Stimulated activated CD8-positive, alpha-beta memory T cell treated with anti-CD3 and anti-CD28 coated beads, Interleukin-7, amount 100 ng/mL, for 48 hours (primary cell): ENCODE measurements at places on chromosomes 1 and 21.

- no peak for DNase-seq
Measured at GRCh38 chr1:105793536-105794146, 1262.8 kb upstream of the PRMT6 start.

GRCh38 chr1:116277840-116278540 lies 95.1 kb upstream of the ATP1A1 start:
- no peak for DNase-seq

GRCh38 chr1:40050863-40051262 lies 10.3 kb downstream of the CAP1 start:
- DNase-seq = no peak

DNA sequence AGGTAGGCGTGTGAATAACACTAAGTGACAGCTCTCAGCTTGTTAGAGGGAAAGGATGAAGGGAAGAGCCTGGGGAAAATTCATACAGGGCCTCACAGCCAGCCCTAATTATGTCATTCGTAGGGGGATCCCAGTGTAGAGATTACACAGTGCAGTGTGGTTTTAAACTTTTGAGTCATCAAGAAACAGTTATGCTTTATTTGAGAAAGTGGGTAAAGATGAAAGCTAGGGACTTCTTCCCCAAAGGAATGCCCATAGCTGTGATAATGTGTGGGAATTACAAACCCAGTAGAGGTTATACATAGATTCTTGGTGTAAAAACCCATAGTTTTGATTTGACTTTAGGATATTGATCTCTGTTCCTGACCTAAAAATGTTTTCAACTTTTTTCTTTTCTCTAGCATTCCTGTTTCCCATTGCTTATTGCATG lies 1.9 kb downstream of the TTF2 start:
- DNase-seq = no peak

DNA sequence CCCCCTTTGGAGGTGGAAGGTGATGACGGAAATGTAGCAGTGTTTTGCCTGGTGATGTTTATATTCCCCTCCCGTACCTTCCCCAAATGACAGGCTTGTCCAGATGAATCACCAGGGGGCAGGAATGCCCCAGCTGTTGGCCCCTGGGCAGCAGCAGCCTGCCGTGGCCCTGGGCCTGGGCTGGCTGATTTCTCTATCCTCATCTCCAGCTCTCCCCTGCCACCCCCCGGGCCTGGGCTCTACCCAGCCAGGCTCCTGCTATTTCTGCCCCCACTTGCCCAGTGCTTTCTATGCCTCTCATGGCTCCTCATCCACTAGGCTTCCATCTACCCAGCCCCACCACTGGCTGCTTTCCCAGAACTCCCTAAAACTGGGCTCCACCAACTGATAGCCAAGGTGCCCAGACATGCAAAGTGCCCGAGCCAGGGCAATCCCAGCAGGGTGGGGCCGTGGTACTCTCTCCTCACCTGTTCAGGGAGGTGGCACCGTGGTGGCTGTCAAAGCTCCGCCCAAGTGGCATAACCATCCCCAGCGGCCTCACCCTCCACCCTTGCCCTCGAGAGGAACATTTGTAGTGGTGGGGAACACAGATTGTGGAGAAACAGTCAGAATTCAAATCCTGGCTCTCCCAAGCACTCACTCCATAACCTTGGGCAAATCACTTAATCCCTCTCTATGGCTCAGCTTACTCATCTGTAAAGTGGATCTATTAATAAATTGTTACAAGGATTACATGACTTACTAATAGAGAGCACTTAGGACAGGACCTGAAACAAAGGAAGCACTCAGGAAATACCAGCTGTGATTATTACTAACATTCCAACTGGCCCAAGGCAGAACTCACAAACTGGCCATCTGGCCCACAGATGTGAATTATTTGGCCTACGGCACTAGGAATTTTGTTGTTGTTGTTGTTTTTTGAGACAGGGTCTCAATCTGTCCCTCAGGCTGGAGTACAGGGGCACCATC lies 12.8 kb upstream of the ECE1 start:
- no peak for DNase-seq

DNA sequence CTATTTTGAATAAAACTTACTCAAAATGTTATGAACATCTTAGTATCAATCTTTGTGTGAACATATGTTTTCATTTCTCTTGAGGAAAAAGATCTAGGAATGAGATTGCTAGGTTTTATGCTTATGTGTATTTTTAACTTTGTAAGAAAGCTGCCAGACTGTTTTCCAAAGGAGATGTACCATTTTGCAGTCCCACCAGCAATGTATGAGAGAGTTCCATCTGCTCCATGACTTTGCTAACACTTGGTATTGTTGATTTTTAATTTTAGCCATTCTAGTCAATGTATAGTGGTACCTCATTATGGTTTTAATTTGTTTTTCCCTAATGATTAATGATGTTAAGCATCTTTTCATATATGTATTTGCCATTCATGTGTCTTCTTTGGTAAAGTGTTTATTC lies 132.5 kb downstream of the ZMYM4 start:
- no peak for DNase-seq

DNA sequence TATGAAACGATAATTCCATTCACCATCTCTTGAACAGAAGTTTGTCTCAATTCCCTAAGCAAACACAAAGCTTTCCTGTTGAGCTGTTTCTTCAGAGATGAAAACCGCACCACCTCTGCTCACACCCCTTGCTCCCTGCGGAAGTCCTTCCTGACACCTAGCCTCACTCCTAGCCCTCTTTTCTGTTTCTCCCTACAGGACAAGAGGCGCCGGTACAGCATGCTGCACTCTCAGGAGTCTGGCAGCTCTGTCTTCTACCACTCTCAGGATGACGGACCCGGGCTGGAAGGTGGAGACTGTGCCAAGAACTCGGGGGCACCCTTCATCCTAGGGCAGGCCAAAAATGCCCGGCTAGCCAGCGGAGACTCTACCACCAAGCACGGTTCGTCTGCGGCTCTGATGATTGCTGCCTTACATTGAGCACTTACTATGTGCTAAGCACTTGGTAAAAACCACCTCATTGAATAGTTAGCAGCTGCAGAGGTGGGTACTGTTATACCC lies 45.5 kb downstream of the VWA5B1 start:
- DNase-seq = no peak

DNA sequence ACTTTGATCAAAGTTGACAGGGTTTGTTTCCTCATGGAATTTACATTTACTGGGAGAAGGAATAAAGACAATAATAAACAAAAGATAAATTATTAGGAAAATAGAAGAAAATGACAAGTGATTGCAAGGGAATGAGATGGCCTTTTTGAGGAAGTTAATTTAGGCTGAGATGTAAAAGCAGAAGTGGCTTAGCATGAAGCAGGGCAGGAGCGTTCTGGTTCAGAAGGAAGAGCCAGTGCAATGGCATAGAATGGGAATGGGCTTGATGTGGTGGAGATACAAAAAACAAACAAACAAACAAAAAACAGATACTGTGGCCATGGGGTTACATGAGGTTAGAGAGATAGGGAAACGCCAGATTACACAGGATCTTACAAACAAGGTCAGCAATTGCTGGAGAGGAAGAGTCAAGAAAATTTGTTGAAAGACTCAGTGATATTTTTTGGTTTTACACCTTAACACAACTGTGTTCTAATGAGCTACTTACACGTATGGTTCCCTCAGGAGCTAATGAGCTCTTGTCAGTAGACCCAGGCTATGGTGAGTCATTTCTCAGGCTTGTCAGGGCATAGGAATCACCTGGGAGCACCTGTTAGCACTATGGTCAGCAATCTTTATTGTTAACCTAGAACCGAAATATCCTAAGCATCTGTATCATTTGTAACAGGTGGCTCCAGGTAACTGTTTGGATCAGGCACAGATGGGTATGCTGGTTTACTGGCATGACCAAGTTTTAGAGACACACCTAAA lies 8.7 kb upstream of the CADM3 start:
- DNase-seq = no peak

DNA sequence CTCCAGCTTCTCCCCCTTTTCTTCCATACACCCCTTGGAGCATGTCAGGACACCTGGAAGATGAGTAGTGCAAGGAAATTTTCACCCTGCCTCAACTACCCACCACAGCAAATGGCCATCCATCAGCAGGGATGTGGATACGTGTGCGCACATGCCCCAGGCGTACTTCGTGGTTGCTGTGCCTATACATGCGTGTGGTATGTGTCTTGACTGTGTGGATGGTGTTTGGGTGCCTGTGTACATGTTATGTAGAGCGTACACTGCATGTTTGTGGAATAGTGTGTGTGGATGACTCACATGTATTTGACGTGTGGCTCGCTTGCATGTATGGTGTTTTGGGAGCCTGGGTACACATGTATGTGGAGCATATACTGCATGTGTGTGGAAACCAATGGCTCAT lies 158.5 kb downstream of the RRAGC start:
- DNase-seq = no peak

GRCh38 chr1:156389311-156389710 lies 20.3 kb downstream of the RHBG start:
- no peak for DNase-seq

- no peak for DNase-seq
Measured at GRCh38 chr1:150061632-150062101, 5.9 kb upstream of the VPS45 start.
